Activated CD8-positive, alpha-beta memory T cell treated with anti-CD3 and anti-CD28 coated beads for 4 hours (primary cell): ENCODE measurements at places on chromosomes 12 and 14.

DNA sequence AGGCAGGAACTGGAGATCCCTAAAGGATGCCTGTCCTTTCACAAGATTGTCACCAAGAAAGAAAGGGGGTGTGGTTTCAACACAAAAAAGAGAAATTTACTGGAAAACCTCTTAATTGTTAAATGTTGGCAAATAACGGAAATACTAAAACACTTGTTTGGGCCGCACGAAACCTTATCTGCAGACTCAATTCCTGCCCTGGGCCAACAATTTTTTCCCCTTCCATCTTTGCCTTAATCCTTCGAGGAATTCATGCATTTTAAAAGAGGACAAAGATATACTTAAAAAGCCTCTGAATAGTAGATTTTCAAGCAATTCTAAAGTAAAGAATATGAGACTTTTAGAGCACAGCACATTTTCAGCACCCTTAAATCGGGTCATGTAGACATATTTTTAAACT lies 366.2 kb downstream of the DUSP6 start:
- DNase-seq: no peak

DNA sequence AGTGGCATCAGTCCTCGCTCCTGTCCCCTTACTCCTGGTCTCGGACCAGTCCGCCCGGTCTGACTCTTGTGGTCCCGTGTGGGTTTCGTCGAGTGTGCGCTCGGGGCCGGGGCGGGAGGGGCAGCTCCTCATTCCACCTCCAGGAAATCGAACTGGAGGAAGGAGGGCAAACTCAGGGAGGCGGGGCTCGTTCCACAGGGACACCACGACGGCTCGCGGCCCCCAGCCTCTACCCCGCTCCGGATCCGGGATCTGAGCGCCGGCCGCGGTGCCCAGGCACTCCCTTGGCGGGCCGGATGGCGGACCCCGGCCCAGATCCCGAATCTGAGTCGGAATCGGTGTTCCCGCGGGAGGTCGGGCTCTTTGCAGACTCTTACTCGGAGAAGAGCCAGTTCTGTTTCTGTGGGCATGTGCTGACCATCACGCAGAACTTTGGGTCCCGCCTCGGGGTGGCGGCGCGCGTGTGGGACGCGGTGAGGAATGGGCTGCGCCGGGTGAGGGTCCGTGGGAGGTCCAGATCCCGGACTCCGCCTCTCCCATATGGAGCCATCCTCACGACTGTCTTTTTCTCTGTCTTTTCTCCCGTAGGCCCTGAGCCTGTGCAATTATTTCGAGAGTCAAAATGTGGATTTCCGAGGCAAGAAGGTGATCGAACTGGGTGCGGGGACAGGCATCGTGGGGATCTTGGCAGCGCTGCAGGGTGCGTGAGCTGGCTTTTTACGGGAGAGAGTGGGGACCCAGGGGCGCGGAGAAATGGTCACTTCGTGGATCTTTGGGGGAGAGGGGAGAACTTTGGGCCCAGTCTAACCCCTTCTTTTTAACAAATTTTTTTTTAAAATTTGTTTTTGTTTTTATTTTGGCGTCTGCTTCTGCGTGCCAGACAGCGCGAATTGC lies at the start of gene EEF1AKMT3:
EEF1AKMT3 (plus strand) TSS at position 186 of the 894 bp plus-strand sequence; CDS start at position 297, 111 bp downstream.
- no peak for DNase-seq

GRCh38 chr12:57523706-57524614 lies 1.3 kb downstream of the MBD6 start:
- DNase-seq: no peak

- DNase-seq: no peak
Observed at GRCh38 chr12:53603804-53604203, 22.4 kb downstream of the ATF7 start.

DNA sequence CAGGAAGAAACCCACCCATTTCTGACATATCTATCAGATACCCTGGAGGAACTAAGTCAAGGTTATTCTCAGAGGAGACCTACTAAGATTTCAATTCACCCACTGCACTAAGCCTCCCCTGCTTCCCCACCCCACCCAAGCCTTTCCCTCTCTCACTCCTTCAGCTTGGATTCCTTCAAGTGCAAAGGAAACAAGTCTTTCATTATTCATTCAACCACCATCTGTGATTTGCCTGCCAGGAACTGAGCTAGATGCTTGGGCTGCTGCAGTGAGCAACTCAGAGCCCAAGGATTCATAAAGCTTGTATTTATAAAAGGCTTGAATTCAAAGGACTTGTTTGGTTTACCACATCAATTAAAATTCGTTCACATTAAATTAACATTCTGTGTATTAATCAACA lies 161.3 kb downstream of the GXYLT1 start:
- DNase-seq: no peak

- DNase-seq: no peak
Observed at GRCh38 chr12:131921866-131922769, 7.0 kb upstream of the PUS1 start.

DNA sequence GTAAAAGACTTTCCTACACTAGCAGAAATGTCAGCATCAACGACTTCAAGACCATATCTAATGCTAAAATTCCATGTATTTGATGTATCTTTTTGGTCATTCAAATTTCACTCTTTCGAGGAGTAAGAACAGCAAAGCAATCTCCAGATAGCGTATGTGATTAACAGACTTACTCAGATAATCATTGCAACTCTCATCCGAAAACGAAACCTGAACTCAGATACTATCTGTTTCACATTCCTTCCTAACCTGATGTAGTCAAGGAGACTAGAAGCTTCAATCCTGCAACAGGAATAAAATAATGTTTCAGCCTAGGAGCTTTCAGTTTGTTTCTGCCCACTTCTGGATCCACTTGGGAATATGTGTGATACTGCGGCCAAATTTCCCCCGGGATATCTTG lies 286.3 kb downstream of the NUAK1 start:
- no peak for DNase-seq

GRCh38 chr14:63470962-63471793 lies 72.0 kb downstream of the PPP2R5E start:
- no peak for DNase-seq

DNA sequence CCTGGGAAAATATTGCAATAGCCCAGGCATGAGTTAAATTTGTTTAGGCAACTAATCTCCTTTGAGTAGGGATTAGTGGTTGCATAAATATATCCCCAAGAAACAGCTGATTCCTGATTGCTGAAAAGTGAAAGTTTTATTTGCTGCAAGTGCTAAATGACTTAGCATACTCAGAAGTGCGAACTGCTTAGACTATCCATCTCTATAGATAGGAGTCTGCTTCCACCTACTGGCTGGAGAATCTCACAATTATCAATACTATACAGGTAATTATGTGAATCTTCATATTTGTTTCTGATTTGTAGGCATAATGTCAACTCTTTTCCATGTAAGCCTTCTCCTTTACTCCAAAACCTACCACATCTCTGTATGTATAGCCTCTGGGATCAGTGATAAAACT lies 12.0 kb upstream of the SLCO1B3 start:
- DNase-seq: no peak

- no peak for DNase-seq
Observed at GRCh38 chr12:12976366-12976765, 23.7 kb downstream of the HEBP1 start.

DNA sequence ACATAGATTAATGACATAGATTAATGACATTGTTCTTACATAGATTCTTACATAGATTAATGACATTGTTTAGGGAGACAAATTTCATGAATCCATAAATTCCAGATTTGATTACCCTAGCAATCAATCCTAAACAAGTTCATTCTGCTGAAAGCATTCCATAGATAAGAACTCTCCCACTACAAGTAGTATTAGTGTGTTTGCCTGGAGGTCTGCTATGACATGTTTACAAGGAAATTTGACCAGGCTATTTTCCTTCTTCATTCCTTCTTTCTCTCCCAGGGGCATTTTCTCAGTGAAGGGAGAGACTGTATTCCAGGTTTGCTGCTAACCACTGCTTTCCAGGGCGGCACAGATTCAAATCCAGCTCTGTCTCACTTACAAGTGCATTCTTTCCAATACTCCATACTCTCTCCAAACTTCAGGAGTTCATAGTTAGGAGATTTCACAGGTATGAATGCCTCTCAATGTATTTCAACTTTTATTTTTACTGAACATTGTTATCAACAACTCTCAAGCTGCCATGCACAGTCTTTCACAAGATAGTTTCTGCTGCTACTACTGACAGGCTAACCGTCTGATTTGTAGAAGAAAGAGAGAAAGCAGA lies 134.5 kb downstream of the SLC38A1 start:
- DNase-seq: no peak

DNA sequence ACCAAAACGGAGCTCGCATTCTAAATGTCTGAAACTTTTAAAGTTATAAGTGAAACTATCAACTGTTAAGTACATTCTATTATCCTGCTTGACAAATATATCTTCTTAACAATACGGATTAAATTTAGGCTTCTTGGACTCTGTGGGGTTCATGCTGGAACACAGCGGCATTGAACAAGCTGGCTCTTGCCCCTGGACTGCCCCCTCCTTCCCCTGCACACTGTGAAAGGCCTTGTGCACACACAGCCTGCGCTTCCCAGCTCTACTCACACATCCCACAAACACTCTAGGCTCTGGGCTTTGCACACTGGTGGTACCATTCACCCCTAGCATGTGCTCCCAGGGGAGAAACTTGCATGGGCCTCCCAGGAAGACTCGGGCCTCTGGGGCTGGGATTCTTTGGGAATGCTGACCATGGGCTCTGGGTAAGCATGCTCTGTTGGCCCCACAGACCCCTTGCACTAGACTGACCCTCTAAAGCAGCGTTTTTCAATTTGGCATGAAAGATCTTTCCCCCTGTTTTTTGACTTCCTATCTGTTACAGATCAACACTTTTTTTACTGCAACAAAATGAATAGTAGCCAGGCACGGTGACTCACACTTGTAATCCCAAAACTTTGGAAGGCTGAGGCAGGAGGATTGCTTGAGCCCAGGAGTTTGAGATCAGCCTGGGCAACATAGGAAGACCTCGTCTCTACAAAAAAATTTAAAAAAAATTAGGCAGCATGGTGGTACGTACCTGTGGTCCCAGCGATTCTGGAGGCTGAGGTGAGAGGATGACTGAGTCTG lies 96.2 kb upstream of the CPM start:
- DNase-seq: no peak

DNA sequence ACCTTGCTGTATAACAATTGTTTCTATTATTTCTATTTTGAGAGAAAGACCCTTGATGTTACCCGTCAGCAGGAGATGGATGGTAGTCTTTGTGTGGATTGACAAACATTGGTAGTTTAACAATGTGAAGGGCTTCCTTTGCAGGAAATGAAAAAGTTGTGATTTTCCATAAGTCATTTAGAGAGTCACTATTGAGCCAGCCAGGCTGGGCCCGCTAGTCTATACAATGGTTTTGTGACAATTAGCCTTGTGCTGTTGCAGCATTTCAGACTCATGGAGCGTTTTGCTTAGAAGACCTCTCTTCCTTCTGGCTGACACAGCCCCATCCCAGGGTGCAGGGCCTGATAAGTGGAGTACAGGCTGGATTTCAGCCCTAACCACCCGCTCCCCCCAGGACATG lies 18.3 kb upstream of the SLC38A2 start:
- no peak for DNase-seq

GRCh38 chr14:92490239-92490959 lies 23.2 kb upstream of the RIN3 start:
- DNase-seq: no peak
